Stimulated activated CD4-positive, alpha-beta T cell treated with anti-CD3 and anti-CD28 coated beads, Interleukin-1b, Interleukin-23, amount 100 ng/mL, for 1 hour (primary cell): ENCODE measurements at places on chromosomes 16 and 17.
A peak's percentile ranks its signal among the peaks of the same experiment; 100 is the strongest.

GRCh38 chr17:10871914-10872313 is 34.0 kb upstream of the PIRT start:
- no peak for DNase-seq

DNA sequence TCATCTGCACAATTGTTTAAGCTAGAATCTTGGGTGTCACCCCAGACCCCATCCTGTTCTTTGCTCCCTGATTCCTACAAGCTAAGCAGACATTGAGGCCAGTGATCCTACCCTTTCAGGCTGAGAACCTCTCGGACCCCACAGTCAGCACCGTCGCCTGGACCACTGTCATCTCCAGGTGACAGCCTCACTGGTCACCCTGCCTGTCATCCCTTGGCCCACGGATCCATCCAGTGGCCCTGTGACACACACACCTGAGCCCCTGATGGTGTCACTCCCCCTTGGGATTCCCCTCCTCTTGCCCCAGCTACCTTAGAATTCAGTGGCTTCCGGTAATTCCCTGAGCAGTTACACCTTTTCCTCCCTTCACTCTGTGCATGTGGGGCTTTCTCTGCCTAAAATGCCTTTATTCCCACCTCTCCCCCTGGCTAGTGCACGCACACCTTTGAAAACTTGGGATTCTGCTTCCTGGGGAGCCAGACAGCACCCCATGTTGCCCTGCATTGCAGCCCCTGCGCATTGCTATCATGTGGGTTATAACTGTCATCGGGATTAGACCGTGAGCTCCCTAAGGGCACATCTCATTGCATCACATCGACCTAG is 3.0 kb downstream of the C16orf86 start:
- DNase-seq = no peak

- DNase-seq = no peak
These were observed 77.7 kb downstream of the MRM3 start for GRCh38 chr17:859824-860195.

- DNase-seq = no peak
These were observed 85.2 kb downstream of the C16orf78 start for GRCh38 chr16:49458656-49459445.

GRCh38 chr17:55166506-55166905 is 98.3 kb upstream of the HLF start:
- DNase-seq = no peak

GRCh38 chr17:79075446-79075750 is 774 bp downstream of the ENGASE start:
- no peak for DNase-seq

DNA sequence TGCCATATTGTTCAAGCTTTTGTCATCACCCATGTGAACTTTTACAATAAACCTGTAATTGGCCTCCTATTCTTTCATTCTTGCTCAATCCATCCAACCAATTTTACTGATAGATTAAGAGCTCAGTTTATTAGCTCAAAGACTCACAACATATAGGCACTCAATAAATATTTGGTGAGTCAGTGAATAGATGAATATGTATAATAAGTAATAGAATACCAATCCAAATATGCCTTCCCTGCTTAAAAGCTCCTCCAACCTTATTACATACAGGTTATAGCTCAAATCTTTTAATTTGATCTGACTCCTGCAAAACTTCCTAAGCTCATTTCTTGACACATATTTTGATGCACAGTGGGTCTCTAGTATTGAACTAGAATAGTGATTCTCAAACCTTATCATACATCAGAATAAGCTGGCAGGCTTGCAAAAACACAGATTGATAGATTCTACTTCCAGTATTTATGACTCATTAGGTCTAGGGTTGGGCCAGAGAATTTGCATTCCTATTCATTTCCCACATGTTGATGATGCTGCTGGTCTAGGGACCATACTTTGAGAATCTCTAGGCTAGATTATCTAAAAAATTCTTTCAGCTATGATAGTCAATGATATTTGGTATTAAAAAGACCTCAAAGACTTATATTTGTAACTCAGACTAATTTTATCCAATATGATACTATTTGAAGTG is 114.4 kb downstream of the PCTP start:
- DNase-seq = no peak

DNA sequence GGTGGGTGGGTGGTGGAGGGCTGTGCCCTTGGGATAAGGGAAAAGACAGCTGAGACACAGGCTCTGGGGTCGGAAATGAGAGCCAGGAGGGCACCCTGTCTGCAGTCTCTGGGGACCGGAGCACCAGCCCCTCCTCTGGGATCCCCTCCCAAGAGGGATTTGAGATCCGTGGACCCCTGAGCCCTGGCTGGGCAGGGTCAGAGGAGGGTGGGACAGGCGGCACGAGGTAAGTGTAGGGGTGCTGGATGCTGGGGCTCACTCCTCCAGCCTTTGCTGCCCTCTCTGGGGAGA is 425 bp downstream of the SGSH start:
- no peak for DNase-seq

DNA sequence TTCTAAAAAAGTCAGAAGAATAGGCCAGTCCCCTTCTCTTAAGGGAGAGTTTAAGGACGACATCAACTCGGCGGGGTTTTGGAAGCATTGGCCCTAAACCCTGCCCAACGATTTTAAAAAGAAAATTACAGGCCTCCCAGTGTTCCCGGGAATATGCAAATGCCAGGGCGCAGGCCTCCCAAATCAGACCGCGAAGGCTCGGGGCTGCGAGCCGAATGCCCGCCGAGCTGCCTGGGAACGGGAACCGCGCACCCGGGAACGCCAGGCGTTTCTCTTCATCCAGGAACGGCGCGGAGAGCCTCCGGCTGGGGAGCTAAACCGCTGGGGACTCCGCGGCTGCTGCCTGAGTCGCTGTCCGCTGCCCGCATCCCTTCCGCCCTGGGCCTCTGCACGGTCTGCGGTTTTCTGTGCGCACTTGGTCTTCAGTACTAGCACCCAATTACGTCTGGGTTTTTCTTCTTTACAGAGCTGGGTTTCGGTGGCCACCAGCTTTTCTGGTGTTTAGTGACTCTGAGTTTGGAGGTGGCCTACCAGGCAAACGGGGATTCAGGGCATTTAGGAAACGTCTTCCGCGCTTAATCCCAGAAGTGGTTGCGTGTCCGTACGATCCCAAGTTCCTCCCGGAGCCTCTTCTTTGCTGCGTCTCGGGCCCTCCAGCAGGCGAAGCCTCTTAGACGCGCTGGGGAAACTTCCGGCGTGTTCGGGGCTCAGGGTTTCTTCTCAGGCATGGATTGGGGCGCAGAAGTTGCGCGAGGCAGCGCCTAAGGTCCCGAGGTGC is 5.7 kb downstream of the IRX5 start:
- no peak for DNase-seq

GRCh38 chr16:57648581-57649442 is 19.3 kb upstream of the ADGRG3 start:
- DNase-seq = peak; percentile 70

- DNase-seq = no peak
These were observed 477 bp downstream of the NTAN1 start for GRCh38 chr16:15055141-15056053.

- DNase-seq = no peak
These were observed 288.6 kb upstream of the ELAC2 start for GRCh38 chr17:13306310-13306962.

- DNase-seq = no peak
These were observed 16.2 kb upstream of the PHF12 start for GRCh38 chr17:28967221-28968135.

DNA sequence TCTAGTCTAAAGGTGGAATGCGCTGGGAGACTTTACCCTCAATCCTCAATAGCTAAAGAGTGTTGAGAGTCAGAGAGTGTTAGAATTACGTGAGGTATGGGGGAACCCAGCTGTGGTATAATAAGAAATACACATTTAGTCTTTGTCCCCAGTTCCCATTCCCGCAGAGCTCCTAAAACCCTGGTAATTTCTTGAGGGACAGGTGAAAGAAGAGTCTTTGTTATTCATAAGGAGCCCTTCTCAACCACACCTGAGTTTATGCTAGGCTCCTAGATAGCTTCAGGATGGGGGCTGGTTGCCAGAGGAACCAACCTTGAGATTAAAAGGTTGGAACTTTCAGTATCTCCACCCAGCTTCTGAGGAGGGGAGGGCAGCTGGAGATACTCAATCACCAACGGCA is 5.8 kb downstream of the ZNF18 start:
- no peak for DNase-seq

- no peak for DNase-seq
These were observed 55.7 kb downstream of the SOX9 start for GRCh38 chr17:72176516-72176851.

- DNase-seq = no peak
These were observed 3.3 kb upstream of the COG1 start for GRCh38 chr17:73189417-73190099.
